Stimulated activated CD4-positive, alpha-beta T cell treated with anti-CD3 and anti-CD28 coated beads, Interleukin-4, amount 100 ng/mL, for 1 hour (primary cell): ENCODE measurements at places on chromosomes 1 and 21.

DNA sequence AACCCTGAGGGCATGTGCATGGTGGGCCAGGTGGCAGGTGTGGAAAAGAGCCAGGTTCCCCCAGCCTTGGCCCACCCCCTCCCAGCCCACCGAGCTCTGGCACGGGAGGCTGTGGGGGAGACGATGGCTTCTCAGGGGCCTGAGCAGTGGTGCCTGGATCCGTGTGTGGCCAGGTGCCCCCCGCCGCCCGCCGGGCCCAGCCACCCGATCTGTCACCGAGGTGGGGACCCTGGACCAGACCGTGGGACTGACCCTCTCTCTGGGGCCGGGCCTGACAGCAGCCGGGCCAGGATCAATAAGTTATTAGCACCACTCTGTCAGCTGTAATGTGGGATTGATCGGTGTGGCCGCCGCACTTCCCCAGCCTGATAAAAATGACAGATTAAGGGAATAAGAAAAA lies 13.8 kb downstream of the SAMD11 start:
- no peak for DNase-seq

DNA sequence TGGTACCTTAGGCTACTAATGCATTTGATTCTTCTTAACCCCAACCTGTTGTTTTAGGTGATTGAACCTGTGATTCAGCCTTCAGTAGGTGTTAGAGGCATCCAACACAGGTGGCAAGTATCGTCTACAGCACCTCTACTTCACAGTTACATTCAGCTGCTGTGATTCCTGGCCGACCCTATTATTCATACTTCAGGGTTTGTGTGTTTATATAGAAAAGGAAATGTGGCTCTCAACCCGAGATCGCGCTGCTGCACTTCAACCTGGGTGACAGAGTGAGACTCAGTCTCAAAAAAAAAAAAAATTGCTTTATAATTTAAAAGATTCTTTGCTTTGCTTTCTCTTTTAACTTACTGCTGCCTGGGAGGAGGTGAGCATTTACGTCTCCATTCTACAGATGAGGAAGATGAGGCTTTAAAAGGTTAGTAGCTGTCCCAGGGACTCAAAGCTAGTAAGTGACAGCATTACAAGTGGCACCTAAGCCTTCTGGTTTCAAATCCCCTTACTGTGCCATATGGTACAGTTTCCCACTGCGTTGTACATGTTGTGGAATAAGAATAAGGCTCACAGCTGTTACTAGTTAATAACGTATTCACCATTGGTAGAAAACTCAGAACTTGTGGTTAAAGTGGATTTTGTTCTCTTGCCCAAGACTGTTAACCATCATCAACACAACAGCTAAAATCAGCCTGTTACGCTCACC lies 9.9 kb upstream of the GPR25 start:
- no peak for DNase-seq

GRCh38 chr1:80054129-80054528 lies 1047.6 kb upstream of the ADGRL4 start:
- DNase-seq: no peak

DNA sequence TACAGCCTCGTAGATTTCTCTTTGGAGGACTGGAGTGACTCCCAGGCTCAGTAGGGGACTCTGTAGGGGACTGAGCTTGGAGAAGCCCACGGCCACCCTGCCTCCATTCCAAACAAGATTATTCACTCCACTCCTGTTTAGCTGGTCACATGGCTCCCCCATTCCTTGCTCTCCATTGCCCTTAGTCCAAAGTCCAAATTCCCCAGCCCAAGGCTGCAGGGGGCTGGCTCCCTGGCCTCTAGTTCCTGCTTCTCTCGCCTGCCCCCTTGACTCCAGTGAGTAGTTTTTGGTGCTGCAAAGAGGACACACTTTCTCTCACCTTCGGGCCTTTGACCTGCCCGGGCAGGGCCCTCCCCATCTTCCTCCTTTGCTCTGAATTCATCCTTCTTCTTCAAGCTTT lies 403.3 kb downstream of the KIF26B start:
- no peak for DNase-seq
